ENCODE measurements at places on chromosomes 11 and 22.
A peak's percentile ranks its signal among the peaks of the same experiment; 100 is the strongest.

DNA sequence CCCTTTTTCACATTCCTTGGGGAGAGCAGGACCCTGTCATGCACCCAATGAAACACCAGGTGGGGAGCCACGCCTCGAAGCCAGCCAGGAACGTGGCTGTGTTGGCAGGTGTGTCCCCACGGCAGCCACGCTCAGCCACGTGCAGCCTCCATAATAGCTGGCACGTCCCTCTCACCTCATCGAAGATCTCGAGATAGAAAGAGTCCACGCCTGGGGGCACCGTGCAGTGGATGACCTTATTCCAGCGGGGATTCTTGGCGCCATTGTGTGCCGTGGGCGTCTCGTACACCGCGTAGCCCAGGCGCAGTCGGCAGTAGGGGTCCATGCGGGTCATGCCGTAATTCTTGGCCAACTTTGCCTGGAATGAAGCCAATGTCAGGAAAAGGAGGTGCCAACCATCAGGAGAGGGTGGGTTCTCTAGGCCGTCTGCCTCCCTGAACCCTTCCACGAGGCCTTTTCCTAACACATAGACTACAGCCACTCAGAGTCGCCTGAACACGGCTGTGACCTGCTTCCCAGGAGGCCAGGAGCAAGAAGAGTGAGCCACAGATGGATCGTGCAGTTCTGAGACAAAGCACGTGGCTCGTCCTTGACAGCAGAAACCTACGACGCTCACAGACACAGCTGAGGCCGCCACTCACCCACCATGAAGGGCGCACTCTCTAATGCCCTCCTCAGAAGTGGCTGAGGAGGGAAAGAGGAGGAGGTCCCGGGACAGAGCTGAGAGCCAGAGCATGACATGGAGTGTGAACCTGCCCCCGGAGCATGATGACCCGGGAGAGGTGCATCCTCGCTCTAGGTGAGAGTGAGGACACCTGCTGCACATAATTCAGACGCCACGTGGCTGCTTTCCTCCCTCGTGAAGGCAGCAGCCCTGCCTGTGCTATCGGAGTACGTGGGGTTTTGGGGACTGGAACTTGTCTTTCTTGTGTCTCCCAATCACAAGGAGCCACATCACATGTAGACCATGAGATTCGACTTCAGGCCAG lies 19.1 kb downstream of the TOLLIP start:
- DNase-seq, result no peak

DNA sequence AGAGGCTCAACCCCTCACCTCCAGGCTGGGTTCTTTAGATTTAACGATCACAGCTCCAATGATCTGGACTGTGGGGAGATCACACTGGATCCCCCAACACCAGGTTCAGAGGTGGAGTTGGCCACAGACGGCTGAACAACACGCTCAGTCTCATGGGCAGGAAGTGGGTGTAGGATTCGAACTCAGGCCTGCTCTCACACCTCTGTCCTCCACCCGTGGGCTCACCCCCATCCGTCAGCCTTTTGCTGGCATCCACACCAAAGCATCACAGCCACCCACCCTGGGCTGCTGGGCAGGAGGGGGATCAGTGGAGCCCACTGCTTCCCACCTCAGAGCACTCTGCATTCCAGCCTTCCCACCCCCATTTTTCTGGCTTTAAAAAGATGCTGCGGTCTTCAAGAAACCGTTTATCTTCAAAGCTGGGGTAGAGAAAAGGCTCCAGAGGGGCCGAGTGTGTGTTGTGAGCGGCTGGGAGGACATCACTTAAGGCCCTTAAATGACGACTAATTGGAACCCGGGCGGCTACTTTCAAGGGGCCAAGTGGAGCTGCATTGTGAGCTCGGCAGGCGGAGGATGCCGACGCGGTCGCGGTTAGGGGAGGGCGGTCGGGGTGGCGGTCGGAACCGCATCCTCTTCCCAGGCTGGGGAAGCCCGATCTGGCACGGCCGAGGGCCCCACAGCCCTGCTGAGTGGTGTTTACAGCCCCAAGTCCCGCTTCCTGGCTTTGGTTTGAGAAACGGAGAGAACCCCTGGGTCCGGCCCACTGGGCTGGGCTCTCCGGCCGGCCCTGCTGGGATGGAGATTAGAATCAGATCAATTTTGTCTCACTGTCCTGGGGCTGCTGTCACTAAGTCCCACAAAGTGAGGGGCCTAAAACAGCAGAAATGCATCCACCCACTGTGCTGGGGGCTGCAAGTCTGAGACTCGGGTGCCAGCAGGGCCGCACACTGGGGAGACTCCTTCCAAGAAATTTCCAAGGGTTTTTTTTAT lies 15.9 kb upstream of the FGF3 start:
- DNase-seq, result no peak

DNA sequence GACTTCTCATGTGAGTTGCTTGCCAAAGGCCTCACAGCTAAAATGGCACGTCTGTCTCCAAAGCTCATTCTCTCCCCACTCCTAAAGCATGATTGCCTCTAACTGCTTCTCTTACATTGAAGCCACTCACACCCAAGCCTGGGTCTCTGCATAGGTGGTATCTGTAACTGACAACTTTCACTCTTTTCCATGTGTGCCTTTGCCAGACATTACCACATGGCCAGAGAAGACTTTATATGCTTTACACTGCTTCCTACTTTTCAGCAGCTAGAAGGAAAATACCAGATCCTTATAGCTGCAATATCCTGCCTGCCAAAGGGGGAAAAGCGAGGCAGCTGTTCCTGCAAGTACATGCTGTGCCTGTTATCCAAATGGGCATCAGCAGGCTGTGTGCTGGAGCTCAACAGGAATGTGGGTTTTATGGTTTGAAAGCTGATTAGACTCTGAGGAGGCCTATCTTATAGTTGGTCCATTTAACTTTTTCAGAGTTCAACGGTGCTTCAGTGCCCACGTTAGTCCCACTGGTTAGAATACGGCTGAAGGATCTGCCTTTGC lies 547.1 kb downstream of the RAB38 start:
- no peak for DNase-seq

DNA sequence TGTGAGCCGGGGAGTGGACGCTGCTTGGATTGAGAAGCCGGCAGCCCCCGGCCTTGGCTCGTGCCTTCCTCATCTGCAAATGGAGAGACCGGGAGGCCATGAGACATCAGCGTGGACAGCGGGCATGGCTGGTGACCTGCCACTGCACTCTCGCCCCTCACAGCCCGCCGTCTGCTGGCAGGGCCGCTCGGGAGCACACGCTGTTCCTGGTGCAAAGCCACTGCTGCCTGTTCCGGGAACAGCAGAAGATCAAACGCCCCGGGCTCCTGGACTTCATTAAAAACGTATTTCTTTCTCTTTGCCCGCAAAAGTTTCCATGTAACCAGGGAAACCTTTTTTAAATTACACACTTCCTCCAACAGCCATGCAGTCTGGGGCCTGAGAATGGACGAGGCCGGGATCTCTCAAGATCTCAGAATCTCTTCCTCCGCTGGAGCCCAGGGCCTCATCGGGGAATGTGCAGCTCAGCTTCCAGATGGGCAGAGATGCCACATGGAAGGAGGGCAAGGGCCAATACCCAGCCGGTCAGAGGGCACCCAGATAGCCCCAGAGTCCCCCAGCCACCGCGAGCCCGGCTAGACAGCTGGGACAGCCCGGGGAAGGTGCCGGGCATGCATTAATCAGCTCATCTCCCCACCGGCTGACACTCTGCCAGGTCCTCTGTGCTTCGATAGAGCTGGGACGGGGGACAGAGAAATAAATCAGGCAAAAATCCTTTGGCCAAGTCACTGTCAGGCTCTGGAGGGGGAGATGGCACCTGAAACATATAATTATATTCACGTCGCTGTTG lies 62.8 kb upstream of the PRR5 start:
- DNase-seq, result no peak

DNA sequence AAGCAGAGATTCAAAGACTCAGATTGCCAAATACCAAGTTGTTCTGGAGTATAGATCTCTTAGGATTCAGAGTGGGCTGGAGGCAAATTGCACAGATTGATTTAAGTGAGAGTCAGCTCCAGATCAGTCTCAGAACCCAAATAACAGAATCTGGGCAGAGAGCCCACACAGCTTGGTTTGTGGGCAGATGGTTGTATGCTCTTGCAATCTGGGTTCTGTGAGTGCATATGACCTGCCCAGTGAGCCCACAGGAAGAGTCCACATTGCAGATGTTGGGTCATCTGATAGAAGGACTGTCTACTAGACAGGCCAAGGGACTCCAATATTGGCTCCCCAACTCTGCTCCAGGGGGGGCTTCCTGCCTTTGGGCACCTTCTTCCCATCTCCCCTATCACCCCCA lies 65.9 kb downstream of the ADAMTS15 start:
- no peak for DNase-seq

DNA sequence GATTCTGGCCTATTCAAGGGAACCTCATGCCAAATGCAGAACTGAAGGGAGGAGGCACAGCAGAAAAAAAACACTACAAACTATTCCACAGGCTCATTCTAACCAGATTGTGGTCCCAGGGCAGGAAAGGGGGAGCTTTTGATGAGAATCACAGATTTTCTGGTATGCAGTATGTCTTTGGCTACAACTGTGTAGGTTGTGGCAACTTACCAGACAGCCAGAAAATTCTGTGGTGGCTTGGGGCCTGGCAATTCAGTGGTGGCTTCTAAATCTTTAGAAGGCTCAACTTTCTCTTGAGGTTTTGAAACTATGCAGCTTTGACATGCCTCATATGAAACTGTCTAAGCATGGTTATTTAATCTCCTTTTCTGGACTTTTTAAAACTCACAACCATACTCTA lies 850.8 kb upstream of the CCDC90B start:
- no peak for DNase-seq

- no peak for DNase-seq
Measured at GRCh38 chr11:64568584-64569140, 22.4 kb upstream of the SLC22A12 start.

- no peak for DNase-seq
Measured at GRCh38 chr22:39651053-39651996, 80.8 kb downstream of the CACNA1I start.

- DNase-seq, result no peak
Measured at GRCh38 chr11:126840201-126840886, 160.2 kb downstream of the KIRREL3 start.

GRCh38 chr11:35911013-35911412 lies 32.8 kb upstream of the LDLRAD3 start:
- DNase-seq, result no peak

DNA sequence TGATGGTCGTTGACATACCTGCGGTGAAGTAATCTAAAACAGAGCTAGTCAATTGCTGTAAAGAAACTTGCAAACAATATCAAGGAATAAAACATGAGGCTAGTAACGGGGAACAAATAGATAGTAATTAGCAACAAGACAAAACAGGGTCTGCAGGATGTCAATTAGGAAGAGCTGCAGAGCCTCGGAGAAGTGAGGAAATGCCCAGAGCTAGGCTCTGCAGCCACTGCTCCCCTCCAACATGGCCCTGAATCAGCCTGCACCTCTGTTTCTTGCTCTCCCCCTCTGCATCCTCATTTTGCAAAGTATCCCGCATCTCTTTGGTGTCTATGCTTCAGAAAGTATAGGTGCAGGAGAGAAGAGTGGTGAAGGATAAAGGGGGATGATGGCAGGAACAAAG lies 507.4 kb upstream of the FAT3 start:
- no peak for DNase-seq

DNA sequence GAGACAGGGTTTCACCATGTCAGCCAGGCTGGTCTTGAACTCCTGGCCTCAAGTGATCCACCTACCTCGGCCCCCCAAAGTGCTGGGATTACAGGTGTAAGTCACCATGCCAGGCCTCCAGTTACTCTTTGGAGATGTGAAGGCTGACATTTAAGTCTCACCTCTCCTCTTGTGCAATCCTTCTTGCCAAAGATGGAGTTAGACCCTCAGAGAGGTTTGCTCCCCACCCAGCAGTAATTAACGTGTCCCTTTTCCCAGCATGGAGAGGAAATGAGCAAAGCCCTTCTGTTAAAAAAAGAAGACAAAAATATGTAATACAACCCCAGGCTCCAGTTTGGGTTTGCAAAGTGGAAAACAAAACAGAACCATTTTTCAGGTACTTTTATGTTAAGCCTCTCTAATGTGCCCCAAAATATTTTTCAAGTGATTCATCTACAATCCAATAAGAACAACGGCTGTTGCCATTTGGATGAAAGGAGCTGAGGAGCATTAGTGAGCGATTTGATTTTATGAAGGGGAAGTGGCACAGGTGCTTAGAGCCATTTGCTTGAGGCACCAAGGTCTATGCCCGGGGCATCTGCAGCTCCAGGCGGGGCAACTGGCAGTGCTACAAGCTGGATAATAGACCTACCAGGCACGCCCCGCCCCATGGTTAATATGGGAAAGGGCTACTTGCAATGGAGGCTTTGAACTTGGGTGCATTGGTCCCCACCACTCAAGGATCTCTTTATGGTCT lies 57.2 kb downstream of the GRIK4 start:
- no peak for DNase-seq

DNA sequence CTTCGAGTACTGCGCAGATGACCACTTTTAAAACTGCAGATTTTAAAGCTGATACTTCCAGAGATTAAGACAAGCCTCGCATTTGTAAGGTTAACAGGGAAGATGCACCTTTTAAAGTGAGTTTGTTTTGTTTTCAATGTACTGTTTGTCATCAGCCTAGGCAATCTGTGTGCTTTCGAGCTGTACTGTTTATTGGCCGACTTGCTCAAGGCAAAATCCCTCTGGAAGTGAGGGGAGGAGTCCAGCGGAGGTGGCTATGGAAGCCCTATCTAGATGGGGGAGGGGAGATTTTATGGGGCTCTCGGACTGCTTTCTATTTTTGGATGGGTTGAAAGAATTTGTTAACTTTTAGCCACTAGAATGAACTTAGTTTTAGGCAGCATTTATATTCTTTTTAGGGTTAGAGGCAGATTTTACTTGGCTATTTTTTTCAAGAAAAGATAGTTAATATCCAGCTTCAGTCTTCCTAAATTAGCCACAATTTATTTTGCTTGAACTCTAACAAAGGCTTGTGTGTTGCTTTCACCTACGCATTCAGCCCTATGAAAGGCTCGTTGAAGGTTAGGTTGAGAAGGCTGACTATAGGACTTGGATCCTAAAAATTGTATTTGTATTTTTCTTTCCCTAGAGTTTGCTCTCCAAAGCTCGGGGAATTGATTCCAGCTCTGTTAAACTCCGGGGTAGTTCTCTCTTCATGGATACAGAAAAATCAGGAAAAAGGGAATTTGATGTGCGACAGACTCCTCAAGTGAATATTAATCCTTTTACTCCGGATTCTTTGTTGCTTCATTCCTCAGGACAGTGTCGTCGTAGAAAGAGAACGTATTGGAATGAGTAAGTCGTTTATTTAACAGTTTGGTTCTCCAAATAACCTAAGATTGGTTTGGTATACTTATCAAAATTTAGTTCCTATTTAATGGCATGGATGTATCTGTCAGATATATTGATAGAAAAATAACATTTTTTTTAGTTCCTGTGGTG lies 2.1 kb downstream of the WEE1 start:
- peak; percentile 50 for DNase-seq

- DNase-seq, result no peak
Measured at GRCh38 chr22:41656556-41656955, 32.1 kb downstream of the SNU13 start.

DNA sequence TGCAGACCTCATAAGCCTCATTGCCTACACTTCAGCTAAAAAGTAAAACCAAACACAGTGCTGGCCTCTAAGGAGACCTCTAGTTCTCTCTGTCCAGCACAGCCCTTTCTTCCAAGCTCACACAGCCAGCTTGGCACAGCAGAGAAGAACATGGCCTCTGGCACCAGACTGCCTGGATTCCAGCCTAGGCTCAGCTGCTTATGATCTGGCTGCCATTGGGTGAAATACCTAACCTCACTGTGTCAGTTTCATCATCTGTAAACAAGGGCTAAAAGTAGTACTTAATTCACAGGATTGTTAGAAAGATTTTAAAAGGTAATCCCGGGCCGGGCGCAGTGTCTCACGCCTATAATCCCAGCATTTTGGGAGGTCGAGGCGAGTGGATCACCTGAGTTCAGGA lies 9.9 kb upstream of the ACER3 start:
- no peak for DNase-seq
